ENCODE measurements at places on chromosomes 2 and 18.

DNA sequence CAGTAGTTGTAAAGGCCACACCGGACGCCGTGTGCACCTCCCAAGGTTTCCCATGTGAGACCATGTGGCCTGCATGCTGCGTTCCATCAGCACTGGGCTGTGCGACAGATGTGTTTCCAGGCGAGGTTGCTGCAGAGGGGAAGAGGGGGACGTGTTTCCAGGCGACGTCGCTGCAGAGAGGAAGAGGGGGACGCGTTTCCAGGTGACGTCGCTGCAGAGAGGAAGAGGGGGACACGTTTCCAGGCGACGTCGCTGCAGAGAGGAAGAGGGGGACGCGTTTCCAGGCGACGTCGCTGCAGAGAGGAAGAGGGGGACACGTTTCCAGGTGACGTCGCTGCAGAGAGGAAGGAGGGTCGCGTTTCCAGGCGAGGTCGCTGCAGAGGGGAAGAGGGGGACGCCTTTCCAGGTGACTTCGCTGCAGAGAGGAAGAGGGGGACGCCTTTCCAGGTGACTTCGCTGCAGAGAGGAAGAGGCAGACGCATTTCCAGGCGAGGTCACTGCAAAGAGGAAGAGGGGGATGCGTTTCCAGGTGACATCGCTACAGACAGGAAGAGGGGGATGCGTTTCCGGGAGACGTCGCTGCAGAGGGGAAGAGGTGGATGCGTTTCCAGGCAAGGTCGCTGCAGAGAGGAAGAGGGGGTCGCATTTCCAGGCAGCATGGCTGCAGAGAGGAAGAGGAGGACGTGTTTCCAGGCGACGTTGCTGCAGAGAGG, 24.5 kb downstream of the NFATC1 start:
- DNase-seq = no peak

GRCh38 chr2:42658306-42658705, 89.9 kb downstream of the MTA3 start:
- no peak for DNase-seq

GRCh38 chr2:48287976-48288375, 242.0 kb upstream of the STON1 start:
- no peak for DNase-seq

- no peak for DNase-seq
Observed at GRCh38 chr2:64141674-64142405, 2.4 kb downstream of the PELI1 start.

GRCh38 chr18:74457725-74458421, 765 bp upstream of the DIPK1C start:
- DNase-seq = no peak

DNA sequence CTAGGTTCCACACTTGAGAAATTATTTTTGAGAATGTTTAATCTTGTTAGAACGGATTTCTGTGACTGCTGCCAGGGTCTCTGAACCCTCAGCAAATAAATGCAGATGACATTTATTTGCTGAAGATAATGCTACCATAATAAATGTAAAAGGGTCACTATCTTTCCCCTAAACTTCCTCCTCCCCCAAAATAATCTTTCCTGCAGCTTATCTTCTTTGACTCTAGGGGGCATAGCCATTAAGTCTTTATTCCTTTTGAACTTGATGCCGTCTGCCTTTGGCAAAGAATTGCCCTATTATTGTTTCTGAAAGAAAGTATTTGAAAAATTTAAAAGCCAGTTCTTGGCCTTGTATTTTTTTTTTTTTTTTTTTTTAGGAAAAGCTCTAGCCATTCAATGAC, 63.6 kb upstream of the ACSL3 start:
- DNase-seq = no peak

DNA sequence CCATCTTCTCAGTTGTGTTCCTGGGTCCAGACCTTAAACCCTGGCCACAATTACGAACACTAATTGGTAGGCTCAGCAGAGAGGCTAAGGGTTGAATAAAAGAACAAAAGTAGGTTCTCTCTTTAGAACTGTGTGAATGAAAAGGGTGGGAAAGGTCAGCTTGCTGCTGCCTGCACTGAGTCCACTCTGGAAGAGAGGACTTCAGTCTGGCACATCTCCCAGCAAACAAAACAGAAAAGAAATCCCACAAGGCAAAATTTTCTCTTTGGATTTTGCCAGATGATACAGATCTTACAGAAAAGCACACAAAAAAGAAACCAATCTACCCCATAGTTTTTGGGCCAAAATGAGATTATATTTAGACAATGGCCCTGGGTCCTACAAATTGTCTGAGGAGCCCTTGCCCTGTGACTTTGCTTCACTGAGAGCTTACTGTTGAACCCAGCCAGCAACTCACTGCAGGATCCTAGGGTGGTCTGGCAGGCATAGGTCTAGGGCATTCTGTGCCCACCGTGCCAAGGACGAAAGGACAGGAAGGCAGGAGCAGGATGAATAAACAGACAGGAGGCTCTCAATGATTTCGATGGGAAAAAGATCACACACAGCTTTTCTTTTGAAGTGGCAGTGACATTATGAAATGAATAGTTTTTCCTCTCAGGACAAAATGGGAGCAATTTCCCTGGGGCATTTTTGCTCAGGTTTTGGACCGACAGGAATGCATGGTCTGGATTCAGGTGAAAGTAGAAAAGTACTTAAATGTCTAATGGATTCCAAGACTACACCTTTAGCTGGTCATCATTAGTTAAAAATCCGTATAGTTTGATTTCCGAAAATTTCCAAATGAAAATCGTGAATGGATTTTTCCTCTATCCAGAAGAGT, 68.4 kb upstream of the STAM2 start:
- no peak for DNase-seq

- no peak for DNase-seq
Observed at GRCh38 chr18:60358516-60358915, 14.1 kb downstream of the MC4R start.

GRCh38 chr2:111665011-111665410, 219.0 kb downstream of the ANAPC1 start:
- DNase-seq = no peak
